Naive thymus-derived CD8-positive, alpha-beta T cell (primary cell): ENCODE measurements at places on chromosomes 2 and 18.

DNA sequence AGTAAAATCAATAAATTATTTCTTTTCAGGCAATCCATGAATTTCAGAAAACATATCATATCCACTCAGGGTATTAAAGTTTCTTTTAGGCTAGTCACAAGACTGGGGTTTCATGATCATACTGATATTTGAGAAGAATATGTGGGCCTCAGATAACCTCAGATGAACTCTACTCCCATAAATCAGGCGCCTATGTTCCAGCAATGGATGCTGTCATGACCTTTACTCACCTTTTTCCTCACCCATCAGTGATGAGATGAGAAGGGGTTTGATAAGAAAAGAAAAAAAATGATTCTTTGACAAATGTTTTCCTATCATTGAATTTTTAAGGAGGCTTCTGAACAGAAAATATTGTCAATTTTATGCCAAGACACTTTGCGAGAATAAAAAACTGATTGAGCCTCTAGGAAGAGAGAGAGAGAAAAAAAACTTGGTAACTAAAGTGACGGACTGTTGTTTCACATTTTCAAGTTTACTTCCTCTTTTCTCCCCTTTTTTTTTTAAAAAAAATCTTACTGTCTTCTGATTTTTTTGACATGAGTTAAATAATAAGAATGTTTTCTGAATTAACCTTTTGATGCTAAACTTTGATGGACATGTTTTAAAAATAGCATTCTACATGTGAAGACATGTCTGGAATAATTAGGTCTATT, 309.1 kb upstream of the MAP2 start:
- no peak for DNase-seq

DNA sequence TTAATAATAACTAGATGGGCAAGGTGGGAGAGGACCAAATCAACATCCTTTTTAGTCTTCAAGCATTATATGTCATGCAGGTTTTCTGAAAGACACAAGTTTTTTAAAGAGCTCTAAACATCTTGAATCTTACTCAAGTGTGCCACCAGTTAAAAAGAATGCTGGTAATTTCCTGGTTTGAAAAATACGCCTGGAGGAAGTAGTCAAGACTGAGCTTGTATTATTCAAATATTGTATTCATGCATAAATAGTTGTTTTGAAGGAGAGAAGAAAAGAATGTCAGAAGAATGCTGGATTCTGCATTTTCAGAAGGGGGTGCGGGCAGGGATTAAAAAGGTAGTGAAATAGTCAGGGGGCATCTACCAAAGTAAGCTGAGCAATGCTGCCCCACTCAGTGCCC, 90.7 kb downstream of the WDPCP start:
- DNase-seq = no peak

DNA sequence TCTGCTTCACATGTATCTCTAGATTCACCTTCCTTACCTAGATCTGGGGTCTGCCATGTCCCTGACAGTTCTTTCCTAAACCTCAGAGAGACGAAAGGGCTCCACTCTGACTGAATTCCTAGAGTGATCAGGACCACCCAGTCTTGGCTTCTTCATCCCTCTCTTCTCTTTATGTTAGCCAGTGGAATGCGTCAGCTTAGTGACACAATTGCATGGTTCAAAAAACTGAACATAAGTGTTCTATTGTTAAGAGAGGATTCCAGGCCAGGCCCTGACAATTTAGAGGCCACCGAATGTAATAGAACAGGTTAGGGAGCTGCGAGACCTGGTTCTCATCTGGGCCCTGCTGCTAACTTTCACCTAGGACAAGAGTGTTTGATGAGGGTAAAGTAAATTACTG, 10.0 kb downstream of the PRELID3A start:
- no peak for DNase-seq

DNA sequence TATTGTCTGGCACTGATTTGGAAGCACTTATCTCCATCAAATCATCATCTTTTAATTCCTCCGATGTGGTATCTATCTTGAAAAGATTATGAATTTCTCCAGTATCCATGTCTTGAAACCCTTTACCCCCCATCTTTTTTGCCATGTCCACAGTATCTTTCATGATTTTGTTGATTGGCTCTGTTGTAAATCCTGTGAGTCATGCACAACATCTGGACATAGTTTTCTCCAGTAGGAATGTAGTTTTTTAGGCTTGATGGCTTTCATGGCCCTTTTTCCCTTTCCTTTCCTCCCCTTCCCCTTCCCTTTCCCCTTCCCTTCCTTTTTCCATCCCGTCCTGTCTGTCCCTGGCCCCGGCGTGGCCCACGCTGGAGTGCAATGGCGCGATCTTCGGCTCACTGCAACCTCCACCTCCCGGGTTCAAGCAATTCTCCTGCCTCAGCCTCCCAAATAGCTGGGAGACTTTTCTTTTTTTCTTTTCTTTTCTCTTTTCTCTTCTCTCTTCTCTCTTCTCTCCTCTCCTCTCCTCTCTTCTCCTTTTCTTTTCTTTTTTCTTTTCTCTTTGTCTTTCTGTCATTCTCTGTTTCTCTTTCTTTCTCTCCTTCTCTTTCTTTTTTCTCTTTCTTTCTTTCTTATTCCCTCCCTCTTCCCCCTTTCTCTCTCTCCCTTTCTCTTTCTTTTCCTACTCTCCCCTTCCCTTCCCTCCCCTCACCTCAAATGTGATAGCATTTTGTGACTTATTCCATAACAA, 18.4 kb upstream of the ZNF638 start:
- DNase-seq = no peak

- DNase-seq = no peak
Observed at GRCh38 chr2:17851731-17852585, 26.5 kb upstream of the KCNS3 start.
